ENCODE measurements at places on chromosomes 11 and 22.

GRCh38 chr11:65225279-65226102 lies 36.3 kb upstream of the POLA2 start:
- DNase-seq = peak; percentile 48

DNA sequence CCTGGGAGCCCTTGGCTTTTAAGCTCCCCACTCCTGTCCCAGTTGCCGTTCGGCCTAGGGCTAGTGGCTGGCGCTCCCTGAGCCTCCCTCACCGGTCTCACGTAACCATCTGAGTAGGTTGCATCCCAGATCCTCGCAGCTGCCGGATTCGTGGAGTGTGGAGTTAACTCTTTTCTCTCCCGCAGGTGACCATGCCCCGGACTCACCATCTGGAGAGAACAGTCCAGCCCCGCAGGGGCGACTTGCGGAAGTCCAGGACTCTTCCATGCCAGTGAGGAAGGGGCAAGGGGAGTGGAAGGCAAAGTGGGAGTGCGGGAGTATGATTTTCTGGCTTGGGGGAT lies 902 bp downstream of the MUS81 start:
- no peak for DNase-seq

DNA sequence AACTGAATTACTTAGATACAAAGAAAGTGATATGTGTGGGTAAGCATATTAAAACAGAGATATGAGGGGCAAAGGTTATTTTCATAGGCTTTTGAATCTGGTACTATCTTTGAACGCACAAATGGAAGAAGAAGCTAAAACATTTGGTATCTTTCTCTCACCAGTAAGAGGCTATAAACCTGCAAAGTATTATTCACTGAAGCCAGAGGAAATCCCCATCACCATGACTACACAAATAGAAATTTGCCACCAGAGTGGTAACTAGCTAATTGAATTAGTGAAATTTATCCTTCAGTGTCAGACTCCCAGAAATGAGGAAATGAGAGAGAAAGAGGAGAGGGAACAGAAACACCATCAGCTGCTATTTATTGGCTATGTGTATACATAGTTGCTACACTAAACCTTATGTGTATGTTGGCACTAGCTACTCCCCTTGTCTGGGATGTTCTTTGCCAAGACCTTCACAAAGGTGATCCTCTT lies 503.4 kb downstream of the DLG2 start:
- no peak for DNase-seq

- DNase-seq = no peak
These were observed 105.6 kb downstream of the RRAS2 start for GRCh38 chr11:14253421-14253820.

- DNase-seq = peak; percentile 20
These were observed 19.9 kb downstream of the CARS1 start for GRCh38 chr11:3037040-3037944.

DNA sequence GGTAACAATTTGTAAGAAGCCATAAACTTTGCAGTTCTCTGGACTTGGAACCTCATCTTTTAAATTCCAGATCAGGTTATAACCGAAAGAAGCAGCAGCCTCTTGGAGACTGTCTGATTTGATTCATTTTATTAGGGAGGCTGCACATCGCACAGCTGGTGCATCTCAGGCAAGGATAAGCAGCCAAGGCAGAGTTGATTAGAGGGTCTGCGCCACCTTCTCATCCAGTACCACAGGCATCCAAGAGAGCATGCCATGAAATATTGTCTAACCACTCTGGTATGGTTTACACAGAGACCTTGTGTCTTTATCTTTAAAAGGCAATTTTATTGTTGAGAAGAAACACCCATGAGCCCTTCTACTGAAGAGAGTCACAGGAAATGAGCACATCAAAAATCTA lies 16.2 kb upstream of the CWF19L2 start:
- no peak for DNase-seq

- DNase-seq = peak; percentile 4
These were observed 1098.6 kb upstream of the CCDC90B start for GRCh38 chr11:84384731-84385130.

DNA sequence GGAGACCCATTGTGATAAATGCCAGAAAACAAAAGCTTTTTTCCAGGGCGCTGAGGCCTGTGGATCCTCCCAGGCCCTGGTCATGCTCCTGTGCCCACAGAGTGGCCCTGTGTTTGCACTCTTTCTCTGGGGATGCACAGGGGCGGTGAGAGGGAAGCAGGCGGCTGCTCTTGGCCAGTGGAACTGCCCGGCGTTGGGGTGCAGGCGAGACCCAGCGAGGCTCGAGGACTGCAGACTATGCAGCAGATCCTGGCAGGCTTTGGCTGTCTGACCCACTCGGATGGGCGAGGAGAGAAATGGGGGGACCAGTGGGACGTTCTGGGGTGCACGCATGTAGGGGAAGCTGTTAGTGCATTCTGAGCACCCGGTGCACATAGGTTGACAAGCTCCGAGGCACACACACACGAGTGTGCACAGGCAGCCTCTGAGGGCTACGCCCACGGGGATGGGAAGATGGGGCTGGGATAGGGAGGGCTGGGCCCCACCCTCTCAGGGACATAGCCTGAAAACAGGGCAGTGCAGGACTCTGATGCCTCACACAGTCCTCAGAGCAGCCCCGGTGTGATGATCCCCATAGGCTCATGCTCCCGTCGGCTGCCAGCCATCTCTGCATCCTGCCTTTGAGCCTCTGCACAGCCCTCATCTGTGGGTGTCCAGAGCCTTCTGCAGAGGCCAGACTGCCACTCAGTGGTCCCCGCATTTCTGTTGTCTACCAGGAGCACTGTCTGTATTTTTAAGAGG lies 1233.5 kb downstream of the BRD1 start:
- no peak for DNase-seq

DNA sequence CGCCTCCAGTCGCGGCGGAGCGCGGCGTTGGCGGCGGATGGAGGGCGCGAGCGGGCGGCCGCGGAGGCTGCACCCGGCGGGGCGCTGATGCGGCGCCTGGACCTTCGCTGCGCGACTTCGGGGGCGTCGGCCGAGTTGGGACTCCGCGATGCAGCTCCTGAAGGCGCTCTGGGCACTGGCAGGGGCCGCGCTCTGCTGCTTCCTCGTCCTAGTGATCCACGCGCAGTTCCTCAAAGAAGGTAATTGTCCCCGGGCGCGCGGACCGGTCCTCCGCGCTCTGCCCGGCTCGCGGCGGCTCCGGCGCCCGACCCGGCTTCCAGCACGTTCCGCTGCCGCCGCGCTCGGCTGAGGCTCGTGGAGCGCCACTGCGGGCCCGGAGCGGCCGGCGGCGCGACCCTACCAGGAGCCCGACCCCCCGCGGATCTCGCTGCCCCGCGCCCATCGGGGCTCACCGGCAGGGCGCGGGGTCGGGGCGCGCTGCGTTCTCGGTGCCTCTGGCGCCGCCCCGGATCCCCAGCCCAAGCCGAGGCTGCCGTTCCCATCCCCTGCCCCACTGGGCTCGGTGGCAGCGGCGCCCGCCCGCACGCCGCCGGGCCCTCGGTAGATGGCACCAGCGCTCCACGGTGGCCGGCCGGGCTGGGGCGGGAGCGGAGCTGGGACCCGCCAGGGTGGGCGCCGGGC lies 1251.2 kb downstream of the BRD1 start:
- no peak for DNase-seq

DNA sequence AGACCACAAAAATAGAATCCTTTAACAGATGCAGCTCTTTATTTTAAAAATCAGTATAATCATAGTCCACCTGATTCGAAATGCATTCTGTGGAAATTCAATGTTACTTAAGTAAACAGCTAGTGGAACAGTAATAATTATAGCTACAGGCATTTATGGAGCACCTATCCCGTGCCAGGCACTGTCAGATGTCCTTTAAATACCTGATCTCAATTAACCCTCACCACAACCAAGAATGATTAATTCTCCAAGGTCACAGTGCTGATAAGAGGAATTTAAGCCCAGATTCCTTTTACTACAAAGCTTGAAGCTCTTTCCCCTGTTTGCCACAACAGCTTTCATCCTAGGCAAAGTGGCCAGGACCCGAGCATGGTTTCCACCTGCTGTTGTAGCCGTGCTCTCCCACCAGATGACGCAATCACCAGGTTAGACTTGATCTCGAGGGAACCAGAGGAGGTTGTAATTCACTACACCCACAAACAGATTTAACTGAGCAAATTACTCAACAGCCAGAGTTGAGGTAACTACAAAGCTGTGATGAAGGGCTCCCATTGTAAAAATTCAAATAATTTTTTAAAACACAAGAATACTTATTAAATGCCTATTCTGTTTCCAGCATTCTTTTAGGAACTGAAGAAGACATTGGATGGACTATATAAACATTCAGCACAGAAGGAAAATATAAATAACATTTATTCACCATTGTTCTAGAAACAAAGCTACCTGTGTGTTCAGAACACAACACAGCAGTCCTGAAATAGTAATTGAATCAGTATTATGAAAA lies 10.3 kb downstream of the PRDM10 start:
- DNase-seq = peak; percentile 26

- no peak for DNase-seq
These were observed 13.1 kb downstream of the MRGPRG start for GRCh38 chr11:3205261-3206155.

GRCh38 chr11:63250162-63251050 lies 7.0 kb upstream of the SLC22A25 start:
- DNase-seq = no peak

- DNase-seq = no peak
These were observed 30.6 kb upstream of the CASP12 start for GRCh38 chr11:104928811-104929210.

DNA sequence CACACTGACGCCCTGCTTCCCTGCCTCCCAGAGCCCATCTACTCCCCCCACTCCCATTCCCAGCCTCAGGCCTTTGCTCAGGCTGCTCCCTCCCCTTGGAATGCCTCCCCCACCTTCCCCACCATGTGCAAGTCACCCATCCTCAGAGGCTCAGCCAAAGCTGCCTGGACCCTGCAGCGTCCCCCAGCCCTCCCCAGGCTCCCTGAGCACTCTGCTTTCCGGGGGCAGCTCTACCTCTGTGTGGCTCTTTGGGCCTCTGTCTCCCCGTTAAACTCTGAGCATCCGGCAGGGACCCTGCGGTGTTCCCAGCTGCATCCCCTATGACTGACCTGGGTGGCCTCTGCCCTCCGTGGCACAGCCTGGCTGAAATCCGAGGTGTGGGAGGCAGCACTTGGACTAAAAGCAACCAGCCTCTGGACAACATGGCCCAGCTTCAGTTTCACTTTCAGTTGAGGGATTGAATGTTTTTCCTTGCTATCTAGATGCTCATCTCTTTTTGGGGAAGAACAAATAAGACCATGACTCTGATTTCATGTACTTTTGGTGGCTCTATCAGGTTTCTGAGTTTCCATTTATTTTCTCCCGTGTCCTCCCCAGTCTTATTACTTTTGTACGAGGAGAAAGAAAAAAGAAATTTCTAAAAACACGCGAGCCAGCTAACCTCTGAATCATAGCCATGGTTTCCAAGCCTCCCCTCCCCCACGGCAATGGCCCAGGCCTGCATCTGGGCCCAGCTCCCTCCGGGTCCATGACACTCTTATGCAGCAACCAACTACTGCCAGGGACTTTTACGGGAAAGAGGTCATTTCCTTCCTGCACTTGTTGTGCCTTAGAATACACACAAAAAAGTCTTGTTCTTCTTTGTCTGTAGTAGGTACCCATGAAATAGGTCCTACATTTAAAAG lies 3.8 kb downstream of the APOL3 start:
- DNase-seq = peak; percentile 60

Measured in T-helper 2 cell treated with Interferon-gamma antibody and Interleukin-4, amounts not matched to agents 5 μg/mL and 100 μg/mL, for 36 hours (primary cell).